Urothelium cell line (cell line): ENCODE measurements at places on chromosomes 7 and 10.

DNA sequence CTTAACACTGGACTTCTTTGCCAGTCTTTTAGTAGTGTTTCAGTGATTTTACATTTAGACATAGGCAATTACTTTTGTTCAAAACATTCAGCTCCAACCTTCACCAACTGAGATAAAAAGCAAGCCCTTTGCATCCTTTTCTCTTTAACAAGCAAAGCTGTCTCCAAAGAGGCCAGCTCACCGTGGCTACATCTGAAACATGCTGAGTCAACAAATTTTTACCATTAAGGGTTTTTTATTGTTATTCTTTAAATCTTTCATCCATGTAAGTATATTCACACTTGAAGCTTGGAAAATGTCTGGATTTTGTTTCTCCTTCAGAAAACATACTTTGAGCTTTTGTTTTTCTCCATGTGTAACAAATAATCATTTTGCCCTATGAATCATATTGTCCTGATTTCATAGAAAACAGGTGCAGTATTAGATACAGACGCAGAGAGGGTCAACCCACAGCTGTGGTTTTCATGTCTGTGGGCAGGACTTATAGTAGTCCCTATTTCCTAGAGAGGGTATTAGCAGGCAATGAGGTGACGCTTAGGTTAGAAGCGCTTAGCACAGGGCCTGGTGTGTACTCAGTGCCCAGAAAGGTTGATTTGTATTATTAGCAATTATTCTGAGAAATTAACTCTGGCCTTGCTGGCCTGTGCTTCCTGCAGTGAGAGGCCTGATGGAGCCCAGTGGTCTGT lies 99.5 kb downstream of the MKI67 start:
- DNase-seq, result no peak

- DNase-seq, result no peak
Observed at GRCh38 chr7:105036217-105037168, 22.5 kb downstream of the KMT2E start.

DNA sequence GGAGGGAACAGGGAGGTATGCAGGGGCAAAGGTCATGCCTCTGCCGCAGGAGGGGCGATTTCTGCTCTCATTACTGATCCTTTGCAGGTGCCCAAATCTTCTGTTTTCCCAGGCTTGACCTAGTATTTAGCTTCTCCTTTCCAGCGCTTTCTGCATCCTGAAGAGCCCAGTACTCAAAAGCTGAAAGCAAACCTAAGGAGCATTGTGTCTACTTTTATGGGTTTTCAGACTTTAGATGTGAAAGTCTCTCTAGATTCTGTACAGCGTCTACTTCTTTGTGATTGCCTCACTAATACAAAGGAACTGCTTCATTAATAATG lies 560 bp downstream of the GBF1 start:
- DNase-seq, result no peak

DNA sequence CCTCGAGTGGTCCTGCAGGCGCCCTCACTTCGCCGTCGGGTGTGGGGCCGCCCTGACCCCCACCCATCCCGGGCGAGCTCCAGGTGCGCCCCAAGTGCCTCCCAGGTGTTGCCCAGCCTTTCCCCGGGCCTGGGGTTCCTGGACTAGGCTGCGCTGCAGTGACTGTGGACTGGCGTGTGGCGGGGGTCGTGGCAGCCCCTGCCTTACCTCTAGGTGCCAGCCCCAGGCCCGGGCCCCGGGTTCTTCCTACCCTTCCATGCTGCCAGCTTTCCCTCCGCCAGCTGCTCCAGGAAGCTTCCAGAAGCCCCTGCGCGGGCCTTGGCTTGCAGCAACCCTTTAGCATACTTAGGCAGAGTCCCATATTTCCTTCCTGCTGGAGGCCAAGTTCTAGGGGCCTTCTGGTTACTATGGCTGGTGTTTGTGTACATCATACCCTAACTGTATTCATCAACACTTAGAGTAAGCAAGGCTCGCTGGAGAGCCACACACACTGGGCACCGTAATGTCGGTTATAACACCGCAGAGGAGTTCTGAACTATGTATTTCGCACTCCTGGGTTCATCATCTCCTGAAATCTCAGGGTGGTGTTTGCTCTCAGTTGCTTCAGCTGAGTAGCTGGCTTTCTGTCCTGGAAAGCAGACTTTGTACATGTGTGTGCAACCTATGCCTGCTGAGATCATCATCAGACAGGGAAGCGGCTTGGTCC lies 471 bp downstream of the MGMT start:
- no peak for DNase-seq

DNA sequence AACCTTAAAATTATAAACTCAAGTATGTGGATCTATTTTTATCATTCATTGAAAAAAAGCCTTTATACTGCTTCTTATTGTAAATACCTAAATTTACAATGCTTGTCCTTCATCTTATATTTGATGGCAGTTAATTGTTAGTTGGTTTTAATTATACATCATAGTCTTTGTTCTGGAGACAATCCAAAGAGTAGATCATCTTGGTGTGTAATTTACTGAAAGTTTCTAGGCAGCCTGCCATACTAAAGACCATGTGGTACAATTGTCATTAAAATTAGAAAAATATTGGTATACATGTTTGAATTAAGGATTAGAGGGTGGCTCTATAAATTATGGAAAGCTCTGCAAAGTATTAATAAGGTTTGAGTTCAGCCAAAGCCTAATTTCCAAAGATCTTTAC lies 231.4 kb downstream of the KCND2 start:
- no peak for DNase-seq

- no peak for DNase-seq
Observed at GRCh38 chr7:130943336-130943901, 209.4 kb upstream of the KLF14 start.

- no peak for DNase-seq
Observed at GRCh38 chr7:71354716-71355115, 222.8 kb downstream of the GALNT17 start.

- no peak for DNase-seq
Observed at GRCh38 chr7:155580367-155580766, 34.0 kb upstream of the CNPY1 start.

DNA sequence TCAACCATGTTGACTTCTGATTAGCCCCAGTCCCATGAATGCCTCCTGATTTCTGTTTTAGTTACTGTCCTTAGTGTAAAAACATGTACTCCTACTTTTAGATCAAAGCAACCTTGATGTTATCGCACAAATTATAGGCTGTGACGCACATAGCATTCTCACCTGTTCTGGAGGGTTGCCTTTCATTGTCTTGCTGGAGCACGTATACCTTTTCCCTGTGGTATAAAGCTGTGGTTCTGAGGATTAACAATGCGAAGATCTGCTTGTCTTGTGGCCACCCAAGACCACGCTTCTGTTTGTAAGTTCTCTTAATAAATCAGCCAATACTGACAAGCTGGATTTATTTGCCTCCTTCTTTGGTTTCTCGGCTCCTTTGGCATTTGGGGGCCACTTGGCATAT lies 30.1 kb upstream of the GLCCI1 start:
- DNase-seq, result no peak

DNA sequence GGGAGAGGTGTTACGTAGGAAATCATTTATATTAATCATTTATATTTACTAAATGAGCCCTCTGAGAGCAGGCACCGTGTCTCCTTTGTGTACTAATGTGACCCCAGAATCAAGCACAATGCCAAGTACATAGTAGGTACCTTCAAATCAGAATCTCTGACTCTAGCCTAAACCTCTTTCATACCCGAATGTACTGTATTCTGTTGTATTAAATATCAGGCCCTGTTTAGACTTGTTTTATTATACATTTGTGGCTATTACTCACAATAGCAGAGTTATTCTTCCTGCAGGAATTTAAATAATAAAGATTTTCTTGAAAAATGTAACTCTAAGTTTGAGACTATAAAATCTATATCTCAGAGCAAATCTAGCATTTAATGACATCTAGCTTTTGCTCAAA lies 297.3 kb downstream of the EXOC4 start:
- no peak for DNase-seq

GRCh38 chr10:78830062-78830975 lies 238.4 kb upstream of the ZMIZ1 start:
- no peak for DNase-seq

DNA sequence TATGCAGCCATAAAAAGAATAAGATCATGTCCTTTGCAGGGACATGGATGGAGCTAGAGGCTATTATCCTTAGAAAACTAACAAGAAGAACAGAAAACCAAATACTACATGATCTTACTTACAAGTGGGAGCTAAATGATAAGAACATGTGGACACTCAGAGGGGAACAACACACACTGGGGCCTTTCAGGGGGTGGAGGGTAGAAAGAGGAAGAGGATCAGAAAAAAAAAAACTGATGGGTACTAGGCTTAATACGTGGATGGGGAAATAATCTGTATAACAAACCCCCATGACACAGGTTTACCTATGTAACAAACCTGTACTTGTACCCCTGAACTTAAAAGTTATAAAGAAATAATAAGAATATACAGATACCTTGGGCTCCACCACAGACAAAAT lies 514.2 kb downstream of the ARL4A start:
- no peak for DNase-seq

DNA sequence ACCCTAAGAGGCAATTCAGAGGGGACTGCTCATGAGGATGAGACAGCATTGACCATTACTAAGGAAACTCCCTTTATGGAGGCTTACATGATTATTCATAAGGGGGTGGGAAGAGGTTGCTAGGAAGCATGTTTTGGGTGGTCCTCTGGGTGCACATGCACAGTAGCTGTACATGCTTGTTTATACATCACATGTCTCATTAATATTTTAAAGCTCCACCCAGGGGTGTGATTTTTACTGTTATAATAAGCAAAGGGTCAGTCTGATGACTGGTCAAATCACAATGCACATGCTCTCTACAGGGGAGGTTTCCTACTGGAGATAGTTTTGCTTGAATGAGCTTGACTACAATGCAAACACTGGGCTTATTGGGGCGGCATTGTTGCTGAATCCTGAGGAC lies 23.8 kb upstream of the PPP1R9A start:
- DNase-seq, result no peak
